ENCODE measurements at places on chromosomes 13 and 19.
A peak's percentile ranks its signal among the peaks of the same experiment; 100 is the strongest.

DNA sequence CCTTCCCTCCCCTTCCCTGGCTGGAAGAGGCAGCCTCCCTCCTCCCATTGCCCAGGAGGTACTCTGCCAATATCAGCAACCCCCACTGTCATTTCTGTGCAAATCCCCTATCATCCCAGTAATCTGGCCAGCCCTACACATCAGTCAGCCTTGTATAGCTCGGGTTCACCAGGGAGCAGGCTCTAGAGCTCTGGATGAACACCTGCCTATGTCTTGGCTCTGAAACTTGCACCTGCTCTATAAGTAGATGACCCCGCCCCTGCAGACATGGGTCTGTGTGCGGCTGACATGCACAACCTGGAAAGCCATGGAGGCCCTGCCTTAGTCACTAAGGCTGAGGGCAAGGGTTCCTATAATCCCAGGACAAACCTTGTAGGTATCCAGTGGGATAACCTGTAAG is 1042.9 kb downstream of the UQCRFS1 start:
- no peak for DNase-seq

- DNase-seq: no peak
Observed at GRCh38 chr13:35448465-35448864, 28.0 kb downstream of the MAB21L1 start.

GRCh38 chr13:99339736-99340397 is 32.7 kb upstream of the GPR183 start:
- no peak for DNase-seq

DNA sequence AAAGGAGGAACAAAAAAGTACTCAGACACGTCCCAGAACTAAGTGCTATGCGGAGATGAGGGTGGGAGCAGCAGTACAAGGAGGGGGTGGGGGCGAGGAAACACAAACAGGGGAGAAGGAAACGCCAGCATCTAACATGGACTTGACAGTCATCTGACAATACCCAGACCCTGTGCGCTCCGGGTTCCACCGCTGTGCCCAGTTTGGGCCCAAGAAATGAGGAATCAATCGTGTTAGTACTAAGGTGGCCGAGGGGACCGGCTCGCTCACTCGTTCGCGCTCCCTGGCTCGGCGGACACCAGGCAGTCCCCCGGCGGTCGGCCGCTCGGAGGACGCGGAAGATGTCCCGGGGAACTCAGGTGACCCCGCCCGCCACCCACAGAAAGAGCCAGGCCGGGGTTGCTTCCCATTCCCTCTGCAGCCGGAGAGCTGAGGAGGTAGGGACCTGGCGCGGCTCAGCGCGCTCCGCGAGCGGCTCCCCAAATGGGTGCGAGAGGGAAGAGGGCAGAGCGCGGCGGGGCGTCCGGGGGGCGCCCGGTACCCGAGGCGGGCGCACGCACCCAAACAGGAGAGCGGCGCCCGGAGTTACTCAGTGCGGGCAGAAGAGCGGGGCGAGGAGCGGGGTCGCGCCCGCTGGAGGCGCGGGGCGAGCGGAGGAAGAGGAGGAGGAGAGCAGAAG is 616 bp downstream of the TSHZ3 start:
- DNase-seq: no peak

DNA sequence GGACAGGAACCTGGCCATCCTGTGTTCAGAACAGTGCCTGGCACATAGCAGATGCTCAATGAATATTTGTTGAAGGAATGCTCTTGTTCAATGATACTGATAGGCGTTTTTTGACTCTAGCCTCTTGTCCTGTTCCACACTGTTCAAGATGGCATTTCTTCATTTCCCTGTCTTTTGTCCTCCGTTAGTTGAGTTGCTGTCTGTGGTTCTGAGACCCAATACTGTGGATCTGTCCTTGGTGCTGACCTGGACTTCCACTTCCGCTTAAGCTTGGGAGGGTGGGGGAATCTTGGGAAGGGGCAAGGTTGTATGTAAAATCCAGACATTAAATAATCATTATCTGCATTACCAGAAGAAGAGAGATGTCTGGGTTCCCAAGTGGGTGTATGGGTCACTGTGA is 8.3 kb upstream of the KCNN4 start:
- DNase-seq: no peak

GRCh38 chr13:20125783-20126165 is 35.1 kb downstream of the GJA3 start:
- DNase-seq: no peak

- DNase-seq: no peak
Observed at GRCh38 chr19:38394488-38394887, 6.0 kb downstream of the SPRED3 start.

- peak; percentile 43 for DNase-seq
Observed at GRCh38 chr13:33127009-33127551, 110.9 kb downstream of the KL start.

- no peak for DNase-seq
Observed at GRCh38 chr13:28012383-28012782, 23.9 kb upstream of the URAD start.

GRCh38 chr19:29381353-29382203 is 144.2 kb upstream of the VSTM2B start:
- DNase-seq: no peak

DNA sequence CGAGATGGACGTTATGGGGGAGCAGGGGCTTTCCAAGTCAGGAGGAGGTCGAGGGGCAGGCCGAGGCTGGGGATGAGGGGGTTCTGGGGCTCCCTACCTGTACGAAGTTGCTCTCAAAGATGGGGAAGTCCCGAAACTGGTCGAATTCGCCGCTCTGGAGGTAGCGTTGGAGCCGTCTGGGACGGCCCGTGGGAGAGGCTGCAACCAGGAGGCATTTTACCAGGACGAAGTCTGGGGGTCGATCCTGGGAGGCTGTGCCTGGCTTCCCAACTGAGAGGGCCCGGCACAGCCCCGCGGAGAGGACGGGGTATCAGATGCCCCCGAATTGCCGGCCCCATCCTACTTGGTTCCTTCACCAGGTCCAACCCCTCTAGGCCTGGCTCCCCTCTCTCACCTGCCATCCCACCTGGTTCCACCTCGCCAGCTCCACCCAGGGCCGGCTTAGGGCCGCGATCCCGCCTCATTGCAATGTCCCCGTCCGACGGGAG is 527 bp upstream of the EMC10 start:
- DNase-seq: no peak

DNA sequence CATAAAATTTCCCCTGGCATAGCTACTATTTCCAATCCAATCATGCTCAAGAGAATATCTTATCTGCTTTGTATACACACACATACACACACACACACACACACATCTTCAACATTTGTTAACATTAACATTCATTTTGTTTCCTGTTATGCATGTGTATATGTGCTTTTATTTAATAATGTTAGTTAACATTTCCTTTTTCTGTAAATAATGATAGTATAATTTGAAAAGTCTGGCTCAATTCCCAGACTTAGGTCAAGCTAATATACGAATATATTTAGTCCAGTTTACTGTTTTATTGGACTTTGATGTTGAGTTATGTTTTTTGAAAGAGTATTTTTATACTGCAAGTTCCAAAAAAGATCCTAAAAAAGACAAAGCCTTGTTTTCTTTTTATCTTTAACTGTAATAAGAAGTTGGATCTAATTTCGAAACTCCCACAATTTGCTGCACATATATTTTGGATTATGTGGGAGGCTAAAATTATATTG is 1072.4 kb downstream of the EFNB2 start:
- DNase-seq: peak; percentile 29

DNA sequence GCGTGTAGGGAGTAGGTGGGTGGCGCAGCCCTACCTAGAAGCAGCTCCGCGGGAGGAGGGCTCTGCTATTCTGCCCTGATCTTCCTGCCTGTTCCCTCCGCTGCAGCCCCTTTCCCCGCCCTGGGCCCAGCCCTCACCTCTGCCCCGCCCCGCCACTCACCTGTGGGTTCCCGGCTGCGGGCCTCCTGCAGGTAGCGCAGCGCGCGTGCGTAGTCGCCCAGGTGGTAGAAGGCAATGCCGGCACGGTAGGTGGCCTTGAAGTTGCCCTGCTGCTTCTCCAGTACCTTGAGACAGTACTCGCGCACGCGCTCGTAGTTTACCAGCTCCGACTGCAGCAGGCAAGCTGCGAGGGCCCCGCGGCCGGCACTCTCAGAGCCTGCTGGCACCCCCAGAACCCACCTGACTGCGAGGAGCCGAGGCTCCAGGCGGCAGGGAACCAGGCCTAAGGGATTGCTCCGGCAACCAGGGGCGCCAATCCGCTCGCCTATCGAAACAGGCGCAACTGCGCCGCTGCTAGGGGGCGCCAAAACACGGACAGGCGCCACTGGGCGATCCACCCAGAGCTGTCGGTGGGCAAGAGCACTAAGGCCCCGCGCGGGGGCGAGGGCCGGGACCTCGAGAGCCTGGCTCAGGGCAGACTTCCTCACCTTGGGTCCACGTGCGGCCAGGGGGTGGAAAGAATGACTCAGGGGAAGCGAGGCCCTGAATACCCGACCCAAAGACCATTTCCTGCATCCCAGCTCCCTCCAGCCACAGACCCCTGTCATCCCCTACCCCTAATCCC is 965 bp downstream of the TTC9B start:
- no peak for DNase-seq

GRCh38 chr19:12772323-12772722 is 3.0 kb downstream of the HOOK2 start:
- no peak for DNase-seq

DNA sequence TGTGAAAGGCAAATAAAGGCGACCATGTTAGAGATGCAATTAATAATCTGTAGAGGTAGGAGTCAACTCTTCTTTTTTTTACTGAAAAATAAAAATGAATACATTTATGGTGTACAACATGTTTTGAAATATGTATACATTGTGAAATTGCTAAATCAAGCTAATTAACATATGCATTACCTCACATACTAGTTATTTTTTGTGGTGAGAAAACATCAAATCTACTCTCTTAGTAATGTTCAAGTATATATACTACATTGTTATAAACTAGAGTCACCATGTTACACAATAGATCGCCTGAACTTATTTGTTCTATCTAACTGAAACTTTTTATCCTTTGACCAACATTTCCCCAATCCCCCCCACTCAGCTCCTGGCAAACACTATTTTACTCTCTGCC is 143.2 kb downstream of the POU4F1 start:
- DNase-seq: no peak

GRCh38 chr13:102510072-102510471 is 86.7 kb upstream of the TPP2 start:
- DNase-seq: no peak

DNA sequence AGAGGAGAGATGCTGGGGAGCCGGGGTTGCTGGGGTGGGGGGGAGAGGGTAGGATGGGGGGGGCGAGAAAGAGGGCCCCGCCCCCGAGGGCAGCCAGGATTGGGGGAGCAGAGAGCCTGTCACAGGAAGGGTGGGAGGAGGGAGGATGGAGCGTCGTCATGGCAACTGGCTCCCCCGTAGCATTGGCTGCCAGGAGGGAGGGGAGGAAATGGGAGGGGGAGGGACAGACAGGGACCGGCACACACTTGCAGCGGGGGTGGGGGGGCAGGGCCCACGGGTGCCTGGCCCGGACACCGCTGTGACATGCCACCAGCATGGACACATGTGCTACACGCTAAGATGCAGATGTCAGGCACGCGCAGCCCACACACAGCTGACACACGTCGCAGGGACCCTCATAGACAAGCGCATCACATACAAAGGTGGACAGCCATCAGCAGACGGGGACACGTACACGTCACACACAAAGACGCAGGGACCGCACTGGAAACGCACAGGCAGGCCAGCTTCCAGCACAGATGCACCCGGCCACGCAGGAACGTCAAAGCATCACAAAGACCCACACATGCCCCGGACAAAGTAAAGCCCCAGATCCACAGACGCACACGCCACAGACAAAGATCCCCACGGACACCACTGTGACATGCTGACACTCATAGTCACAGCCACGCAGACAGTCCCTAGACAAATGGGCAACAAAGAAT is at the start of gene LMTK3:
TSS of gene LMTK3 (minus strand) at position 36 of the 704 bp plus-strand sequence. CDS start 259 bp downstream, outside the sequence.
- DNase-seq: no peak

- DNase-seq: no peak
Observed at GRCh38 chr19:10517760-10518443, 655 bp upstream of the S1PR5 start.

DNA sequence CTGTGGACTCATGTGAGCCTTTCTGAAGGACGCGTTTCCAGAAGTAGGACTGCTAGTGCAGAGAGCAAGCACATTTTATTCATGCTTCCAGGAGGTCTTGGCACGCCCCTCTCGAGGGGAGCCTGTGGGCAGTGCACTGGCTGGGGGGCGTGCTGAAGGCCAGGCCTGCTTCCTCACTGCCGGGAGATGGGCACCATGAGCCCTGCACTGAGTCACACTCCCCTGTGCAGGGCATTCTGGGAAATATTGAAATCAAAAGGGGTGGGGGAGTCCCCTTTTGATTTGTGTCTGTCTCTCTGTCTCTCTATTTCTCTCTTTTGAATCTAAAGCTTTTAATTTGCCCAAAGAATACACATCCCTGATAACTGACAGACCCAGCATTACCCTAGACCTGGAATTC is 34.0 kb downstream of the DPF1 start:
- no peak for DNase-seq

DNA sequence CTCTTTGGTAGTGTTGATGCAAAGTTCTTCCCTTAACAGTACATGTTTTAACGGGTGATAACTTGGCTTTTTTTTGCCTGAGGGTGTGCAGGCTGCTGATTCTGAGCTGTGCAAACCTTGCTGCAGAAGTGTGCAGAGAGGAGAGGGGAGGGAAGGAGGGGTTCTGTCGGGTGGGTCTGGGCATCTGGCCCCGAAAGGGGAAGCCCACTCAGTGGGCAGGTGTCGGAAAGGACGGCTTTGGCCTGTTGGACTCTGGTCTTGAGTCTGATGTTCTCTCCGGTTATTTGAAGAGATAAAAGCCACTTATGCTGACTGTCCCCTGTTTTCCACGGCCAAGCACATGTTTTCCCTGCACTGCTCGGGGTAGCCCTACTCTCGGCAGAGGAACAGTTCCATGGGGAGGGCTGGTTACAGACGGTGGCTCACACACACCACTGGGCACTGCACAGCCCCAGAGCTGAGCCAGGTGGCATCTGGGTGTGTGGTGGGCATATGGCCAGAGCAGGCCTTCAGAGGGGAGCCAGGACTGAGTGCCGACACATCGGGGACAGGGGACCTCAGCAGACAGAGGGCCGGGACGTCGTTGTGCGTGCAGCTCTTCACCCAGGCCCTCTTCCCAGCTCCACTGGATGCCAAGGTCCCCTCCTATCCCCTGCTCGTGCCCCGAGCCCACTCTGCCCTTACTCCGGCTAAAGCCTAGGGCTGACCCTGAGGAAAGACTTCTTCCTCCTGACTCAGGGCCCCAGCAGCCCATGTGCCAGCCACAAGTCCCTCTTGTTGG is 93.2 kb downstream of the TEX29 start:
- DNase-seq: no peak

GRCh38 chr13:33743438-33744368 is 74.2 kb upstream of the RFC3 start:
- no peak for DNase-seq
